ENCODE measurements at places on chromosomes 16 and 17. TPM values are rescaled to one million over a fixed set of nuclear protein-coding genes. Genes with fewer than 3 reads are reported as not detected.

- DNase-seq = peak; percentile 36
These were observed 33.2 kb upstream of the USP7 start for GRCh38 chr16:8996891-8997290.

DNA sequence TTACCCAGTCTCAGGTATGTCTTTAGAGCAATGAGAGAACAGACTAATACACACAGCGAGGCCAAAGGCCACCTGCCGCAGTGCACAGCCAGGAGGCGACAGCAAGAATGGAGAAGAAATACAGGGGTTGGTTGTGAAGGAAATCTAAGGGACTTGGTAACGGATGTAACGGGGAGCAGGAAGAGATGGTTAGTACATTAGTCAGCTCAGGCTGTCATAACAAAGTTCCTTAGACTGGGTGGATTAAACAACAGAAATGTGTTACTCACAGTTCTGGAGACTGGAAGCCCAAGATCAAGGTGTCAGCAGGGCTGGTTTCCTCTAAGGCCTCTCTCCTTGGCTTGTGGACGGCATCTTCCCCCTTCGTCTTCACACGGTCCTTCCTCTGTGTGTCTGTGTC is 47.1 kb downstream of the TVP23C start:
- DNase-seq = no peak

PPM1E gene
- 0.88 TPM for total RNA-seq

GRCh38 chr16:64345142-64345541 is 776.7 kb downstream of the CDH11 start:
- DNase-seq = no peak

DNA sequence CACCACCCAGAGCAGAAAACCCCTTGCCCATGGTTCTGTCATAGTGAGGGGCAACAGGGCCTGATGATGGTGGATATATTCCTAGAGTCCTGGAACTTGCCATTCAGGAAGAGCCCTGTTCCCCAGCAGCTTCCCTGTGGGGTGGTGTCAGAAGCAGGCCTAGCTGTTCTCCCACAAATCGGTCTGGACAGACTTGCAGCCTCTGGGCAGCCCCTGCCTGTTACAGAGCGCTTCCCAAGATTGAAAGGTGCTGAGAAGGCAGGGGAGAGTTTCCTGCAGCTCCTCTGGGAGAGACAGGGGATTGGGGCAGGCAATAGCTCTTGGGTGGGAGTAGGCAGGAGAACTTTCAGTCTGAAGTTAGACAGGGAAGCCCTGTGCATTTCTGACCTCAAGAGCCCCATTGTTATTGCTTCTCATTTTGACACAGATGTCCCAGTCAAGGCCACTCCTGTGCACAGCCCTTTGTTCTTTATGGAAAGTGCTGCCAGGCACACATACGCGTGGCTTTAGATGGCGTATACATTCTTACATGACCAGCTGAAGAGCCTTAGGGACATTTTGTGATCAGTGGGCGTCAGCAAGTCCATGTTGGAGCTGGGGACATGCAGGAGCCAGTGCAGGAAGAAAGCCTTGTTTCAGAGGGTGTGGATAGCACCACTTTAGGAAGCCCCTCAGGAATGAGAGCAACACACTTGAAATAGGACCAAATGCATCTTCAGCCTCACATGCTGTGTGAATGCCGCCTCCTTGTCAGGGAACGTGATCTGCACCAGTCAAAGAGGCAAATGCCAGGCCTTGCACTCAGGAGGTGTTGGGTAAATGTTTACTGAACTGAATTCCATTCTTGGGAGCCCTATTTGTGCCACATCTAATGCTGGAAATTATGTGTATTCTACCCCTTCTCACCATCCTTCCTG is 67.5 kb downstream of the GNAO1 start:
- DNase-seq = no peak

RNU2-1 gene
- total RNA-seq = not detected

DNA sequence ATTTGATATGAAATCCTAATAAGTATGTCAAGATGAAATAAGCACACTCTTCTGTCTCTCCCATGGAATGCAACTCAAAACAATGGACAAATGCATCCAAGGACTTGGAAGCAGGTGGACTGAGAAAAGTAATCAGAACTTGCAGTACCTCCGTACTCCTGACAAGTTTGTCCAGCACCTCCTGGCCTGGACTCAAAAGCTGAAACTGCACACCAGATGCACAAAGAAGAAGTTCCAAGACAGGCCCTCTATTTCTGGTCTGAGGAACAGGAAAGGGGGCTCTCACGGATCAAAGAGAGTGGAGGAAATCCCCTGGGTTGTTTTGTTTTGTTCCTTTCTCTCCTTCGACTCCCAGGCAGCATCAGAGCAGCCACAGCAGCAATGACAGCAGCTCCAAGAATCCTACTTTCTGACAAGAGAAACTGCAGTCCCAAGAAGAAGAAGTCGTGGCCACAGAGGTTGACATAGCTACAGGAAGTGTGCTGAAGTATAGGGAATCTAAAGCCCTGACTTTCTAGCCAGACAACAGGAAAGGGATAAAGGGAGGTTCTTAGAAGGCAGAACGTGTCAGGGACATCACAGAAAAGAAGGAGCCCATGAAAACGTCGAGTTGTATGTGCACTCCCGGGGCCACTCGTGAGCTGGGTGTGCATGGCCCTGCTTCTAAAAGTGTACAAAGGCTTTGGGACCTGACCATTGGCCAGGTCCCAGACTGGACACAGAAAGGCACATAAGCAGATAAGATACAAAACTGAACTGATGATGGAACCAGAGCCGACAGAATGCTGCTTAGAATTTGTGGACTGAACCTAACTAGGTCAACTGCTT is 29.3 kb downstream of the AKAP10 start:
- DNase-seq = no peak

PIMREG gene
- 30.7 TPM for total RNA-seq

Measured in H4 (cell line).